Activated naive CD4-positive, alpha-beta T cell treated with anti-CD3 and anti-CD28 coated beads, Interleukin-2, amount 50 U/mL, for 16 hours (primary cell): ENCODE measurements at places on chromosomes 4 and X.

GRCh38 chr4:184978211-184978610 lies 40.1 kb upstream of the HELT start:
- no peak for DNase-seq

GRCh38 chr4:172547724-172548123 lies 620.9 kb upstream of the GALNT7 start:
- DNase-seq = no peak

GRCh38 chr4:6753103-6753560 lies 29.4 kb upstream of the KIAA0232 start:
- DNase-seq = no peak

GRCh38 chrX:39639871-39640270 lies 457.9 kb downstream of the BCOR start:
- no peak for DNase-seq

GRCh38 chrX:94178145-94178788 lies 504.3 kb downstream of the FAM133A start:
- no peak for DNase-seq

GRCh38 chr4:167883266-167883665 lies 209.1 kb upstream of the ANXA10 start:
- no peak for DNase-seq

- DNase-seq = no peak
Measured at GRCh38 chr4:6281436-6282313, 12.0 kb downstream of the WFS1 start.

GRCh38 chr4:153520801-153521329 lies 54.7 kb downstream of the TMEM131L start:
- DNase-seq = no peak

DNA sequence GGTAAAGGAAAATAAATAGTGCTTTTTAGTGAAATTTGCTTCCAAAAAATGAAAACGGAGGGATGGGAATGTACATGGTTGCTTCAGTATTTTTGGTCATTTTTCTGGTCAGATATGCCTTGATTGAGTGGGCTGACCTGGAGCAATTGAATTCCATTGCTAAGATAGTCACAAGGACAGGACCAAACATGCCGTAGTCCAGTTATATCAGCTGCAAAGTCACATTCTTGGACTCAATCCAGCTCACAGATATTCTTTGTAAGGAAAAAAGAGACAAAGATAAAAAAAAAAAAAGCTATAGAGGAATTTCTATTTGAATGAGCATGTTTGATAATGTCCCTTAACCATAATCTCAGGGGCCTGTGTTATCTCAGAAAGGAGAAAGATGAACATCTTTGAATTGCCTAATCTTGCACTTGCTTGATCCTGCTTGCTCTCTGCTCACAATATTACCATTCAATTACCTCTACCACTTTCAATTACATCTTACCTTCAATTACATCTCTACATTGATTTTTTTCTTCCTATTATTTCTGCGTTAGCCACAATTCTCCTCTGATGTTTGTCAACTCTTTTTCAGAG lies 75.4 kb upstream of the PACRGL start:
- DNase-seq = no peak

DNA sequence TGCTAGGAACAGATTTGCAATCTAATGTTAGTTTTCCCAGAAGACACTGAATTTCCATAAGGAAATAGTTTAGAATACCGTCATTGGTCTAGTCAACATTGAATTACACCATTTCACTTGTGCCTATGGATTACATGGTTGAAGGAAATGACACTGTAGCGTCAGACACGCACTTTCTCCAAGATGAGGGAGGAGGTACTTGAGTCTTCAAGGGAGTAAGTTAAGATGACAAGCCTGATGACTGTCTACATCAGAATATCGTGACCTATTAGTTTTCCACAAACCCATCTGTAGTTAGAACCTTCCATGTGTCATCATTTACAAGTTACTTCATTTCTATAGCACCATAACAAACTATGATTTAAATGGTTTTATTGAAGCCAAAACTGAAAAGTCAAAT lies 153.7 kb downstream of the AMELX start:
- no peak for DNase-seq

GRCh38 chr4:48668254-48669017 lies 111.6 kb downstream of the FRYL start:
- DNase-seq = no peak
